ENCODE measurements at places on chromosomes 2 and 18.

GRCh38 chr2:234098681-234099080, 48.2 kb downstream of the SPP2 start:
- no peak for DNase-seq

- DNase-seq = no peak
Observed at GRCh38 chr18:32930695-32931301, 158.0 kb upstream of the KLHL14 start.

- DNase-seq = no peak
Observed at GRCh38 chr2:149393614-149394013, 63.2 kb downstream of the LYPD6 start.

DNA sequence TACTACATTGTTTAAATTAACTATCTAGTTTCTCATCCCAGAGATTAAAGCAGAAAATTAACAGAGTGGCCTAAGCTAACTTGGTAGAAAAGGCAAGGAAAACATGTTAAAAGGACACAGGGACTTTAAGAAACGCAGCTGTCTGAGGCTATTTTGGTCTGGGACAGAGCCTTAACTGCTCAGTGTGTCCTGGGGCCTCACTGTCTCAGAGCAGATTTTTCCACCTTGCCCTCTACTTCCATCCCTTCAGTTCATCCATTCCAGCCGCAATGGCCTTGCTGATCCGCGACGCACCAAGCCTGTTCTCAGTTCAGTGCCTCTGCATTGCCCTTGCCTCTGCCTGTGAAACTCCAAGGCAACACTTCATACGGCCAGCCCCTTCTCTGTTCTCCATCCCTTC, 114.9 kb upstream of the OSR1 start:
- no peak for DNase-seq

GRCh38 chr2:217116610-217117009, 256.7 kb upstream of the TNP1 start:
- DNase-seq = no peak

DNA sequence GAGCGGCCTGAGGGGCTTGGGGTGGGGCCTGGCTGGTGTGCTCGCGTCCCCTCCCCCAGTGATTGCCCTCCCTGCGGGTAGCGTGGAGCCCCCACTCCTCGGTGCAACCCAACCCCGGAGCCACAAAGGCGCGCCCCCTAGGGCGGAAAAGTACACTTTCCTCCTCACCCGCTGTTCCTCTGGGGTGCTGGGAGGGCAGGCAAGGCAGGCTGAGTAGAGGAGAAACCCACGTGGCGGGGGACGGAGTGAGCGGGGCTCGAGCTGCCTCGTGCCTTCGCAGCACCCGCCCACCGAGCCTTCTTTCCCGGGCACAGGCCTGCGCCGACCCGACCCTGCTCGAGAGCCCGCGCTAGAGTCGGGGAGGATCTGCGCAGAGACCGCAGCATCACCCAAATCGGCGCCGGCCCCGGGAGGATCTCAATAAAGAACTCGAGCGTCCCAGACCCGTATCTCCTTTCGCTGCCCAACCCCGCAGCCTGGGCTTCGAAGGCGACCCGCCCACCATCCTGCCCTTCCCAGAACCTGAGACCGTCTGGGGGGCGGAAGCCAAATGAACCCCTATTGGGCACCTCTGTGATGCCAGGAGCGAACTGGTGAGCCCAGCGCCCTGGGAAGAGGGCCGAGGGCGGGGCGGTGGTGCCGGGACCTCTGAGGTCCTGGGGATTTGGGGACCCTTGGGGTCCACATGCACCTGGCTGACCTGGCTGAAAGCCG, 1.5 kb downstream of the UCN start:
- peak; percentile 13 for DNase-seq

- no peak for DNase-seq
Observed at GRCh38 chr2:237062585-237062984, 23.1 kb upstream of the COPS8 start.

DNA sequence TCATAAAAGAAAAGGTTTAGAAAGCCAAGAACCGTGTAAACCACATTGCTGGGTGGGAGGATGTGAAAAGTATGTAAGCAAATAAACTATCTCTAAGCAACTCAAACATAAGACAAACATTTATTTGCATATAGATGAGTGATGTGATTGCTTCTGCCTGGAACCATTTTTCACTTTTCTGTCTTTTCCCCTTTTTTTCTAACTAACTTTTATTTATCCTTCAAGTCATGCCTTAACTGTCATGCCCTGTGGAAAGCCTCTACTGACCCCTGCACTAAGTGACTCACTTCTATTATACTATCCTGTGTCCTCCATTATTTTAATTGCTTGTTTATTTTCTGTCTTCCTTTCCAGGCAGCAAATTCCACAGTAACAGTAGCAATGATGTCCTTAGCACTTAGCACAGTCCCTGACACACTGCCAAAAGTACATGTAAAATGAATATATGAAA, 87.5 kb upstream of the CTAGE1 start:
- DNase-seq = no peak

GRCh38 chr2:157684940-157685466, 56.3 kb upstream of the ACVR1C start:
- no peak for DNase-seq

GRCh38 chr2:220703279-220703678, 868.8 kb downstream of the EPHA4 start:
- no peak for DNase-seq

DNA sequence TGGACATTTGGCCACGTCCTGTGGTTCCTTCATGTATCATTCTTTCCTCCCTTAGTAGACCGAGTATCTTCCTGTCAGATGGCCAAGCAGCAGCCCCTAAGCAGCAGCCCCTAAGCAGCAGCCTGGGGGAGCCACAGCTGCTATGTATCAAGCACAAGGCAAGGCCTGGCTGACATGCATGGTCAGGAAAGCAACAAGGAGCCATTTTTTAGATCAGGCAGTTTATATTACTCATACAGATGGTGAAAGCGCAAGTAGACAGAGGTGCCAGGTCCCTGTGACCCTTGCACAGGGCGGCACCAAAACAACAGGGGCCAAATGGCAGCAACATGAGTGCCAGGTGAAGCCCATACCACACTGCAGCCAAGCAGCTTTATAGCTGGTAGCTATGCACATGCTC, 22.1 kb downstream of the CHCHD5 start:
- no peak for DNase-seq

DNA sequence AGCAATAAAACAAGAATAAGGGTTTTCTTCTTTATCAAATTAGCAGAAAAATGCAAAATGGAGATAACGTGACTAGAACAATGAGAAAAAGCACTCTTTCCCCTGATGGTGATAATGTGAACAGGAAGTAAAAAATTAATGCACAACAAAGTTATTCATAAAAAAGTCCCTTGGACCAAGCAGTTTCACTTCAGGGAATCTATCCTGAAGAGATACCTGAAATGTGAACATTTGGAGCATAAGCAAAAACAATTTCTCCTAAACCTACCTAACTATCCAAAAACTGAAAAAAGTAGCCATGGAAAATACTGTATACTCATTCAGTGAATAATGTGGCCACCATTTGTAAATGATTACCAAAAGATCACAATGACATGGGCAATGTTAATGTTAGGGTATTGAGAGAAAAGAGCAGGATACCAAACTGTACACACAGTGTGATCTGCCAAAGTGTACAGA, 48.7 kb downstream of the TRIP12 start:
- no peak for DNase-seq

GRCh38 chr2:122191331-122191730, 435.9 kb downstream of the TSN start:
- no peak for DNase-seq

DNA sequence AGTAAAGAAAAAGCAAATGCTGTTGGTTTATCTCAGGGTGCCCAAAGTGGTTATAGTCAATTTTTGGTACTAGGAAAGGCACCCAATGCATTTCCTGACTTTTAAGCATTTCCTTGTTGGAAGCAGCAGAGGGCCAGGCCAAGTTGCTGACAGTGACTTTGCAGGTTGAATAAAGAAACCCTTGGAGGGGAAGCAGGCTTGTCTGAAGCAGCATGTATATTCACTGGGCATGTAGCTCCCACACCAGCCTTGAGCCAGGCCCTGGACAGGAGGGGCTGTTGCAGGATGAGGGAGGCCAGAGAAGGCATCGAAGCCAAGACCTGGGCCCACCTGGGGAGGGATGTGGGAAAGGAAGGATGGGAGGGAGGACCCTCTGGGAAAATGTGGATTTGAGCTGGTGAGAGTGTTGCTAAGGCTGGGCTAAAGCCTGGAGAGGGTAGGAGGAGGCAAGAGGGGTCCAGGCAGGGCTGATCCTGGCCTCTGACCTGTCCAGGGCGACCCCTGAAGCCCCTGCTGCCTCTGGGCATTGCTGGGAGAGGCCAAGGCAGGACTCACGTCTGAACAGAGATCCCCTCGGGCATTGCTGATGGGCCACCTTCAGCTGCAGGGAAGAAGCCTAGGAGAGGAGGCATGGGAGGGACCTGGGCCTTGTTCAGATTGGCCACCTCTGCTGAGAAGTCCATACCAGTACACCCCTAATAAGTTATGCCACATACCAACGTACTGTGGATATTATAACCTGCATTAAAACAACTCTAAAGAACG, 79.6 kb downstream of the STPG4 start:
- DNase-seq = no peak

DNA sequence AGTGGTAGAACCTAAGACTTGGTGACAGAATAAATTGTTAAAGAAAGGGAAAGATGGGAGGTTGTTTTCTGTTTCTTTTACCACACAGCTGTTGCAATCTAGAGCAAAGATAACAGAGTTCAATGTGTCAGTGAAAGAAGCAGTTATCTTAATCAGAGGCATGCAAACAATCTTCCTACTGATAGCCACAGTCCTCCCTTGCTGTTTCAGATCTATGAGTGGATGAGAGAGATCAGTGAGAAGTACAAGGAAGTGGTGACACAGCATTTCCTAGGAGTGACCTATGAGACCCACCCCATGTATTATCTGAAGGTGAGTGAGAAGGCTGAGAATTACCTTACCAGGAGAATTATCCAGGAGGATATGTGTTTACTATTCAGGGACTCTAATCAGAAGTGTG, 15.9 kb downstream of the CPO start:
- DNase-seq = no peak

DNA sequence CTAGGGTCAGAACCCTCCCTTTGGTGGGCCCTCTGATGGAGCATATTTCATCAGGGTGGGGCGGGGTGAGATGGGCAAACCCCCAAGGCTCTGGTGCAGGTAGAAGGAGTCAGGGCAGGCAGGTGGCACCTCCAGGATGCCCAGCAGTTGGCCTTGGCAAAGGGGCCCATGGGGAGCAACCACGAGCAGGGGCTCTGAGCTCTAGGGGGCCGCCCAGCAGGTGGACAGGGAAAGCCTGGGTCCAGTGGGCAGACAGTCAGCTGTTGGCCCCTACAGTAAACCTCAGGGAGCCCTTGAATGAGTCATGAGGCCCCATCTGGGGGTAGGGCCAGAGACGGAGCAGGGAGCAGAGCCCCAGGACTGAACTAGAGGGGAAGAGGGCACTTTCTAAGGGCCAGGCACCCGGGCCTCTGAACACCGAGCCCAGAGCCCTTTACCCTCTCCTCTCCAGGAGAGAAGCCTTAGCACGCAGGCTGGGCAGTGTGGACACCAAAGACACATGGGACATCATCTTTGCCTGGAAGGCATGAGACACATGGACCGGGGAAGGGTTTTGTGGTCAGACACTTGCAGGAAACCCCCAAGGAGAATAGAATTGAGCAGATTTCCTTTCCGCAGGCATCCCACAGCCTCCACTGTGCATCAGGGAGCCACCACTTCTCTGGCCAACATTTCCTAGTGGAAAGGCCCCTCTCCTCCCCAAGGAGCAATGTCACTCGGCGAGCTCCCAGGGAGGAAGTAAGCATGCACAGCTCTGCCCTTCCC, 257.3 kb downstream of the GLI2 start:
- DNase-seq = no peak

- DNase-seq = no peak
Observed at GRCh38 chr18:12564861-12565260, 93.0 kb downstream of the SPIRE1 start.

DNA sequence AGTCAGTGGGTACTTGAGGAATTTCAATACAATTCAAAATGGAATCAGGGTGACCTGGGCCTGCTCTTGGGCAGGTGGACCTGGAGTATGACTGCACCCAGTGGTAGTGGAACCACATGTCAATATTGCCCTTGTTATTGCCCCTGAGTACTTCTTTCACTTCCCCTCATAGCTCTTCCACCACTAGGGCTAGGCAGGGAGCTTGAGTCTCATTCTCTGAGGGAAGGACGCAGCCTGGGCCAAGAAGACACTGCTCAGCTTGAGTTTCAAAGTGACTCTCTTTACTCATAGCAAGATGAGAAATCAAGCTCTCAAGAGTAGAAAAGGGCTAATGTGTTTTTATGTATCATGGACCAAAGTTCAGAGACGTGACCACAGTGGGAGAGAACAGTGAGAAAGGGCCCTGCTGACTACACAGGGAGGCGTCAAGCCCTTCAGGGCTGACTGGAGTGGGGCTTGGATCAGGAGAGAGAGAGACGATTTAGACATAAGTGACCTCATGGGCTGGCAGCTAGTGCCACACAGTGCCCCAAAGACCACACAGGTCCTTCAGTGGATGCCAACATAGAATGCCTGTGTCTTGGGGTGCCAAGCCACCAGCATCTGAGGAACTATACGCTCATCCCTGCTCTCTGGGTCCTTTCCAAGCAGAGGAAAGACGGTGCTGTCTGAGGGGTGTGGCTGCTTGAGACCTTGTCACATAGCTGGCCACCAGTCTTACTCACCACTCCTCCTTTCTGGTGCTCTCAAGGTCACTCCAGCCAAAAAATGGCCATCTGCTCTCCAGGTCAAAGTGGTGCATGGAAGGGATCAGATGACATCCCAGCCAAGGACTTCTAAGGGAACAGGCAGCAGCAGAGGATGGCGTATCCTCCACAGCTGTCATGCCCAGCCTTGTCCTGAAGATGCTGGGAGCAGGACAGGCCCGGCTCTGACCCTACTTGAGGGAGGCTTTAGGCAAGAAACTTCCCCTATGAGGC, 13.0 kb downstream of the PTMA start:
- DNase-seq = no peak

DNA sequence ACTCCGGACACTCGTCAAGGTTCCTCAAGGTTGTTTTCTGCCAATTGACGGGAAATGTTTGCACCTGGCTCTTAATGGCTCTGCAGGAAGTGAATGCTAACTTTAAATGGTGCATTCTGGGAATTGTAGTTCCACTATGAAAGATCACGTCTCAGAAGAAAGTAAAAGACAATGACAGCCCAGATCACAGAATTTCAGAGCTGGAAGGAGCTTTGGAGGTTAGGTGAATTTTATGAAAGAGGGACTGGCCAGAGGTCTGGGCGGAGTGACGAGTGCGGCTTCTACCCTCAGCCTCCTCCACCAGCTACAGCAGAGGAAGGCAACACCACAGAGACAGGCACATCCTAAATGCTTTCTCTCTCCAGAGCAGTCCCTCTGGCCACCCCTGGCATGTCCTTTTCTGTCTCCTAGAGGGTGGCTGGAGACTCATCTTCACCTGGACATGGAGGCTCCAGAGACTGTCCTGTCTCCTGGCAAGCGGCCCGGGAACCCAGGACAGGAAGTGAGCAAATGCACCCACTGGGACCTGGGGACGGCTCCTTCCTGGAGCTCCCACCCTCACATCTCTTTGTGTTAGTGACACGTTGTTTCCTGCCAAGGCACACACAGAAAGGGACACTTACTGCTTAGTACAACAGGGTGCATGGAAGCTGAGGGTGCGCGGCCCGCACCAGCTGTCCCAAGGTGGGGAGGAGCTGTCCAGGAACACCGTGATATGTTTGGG, 19.4 kb downstream of the THAP4 start:
- DNase-seq = no peak

All from activated CD8-positive, alpha-beta memory T cell treated with anti-CD3 and anti-CD28 coated beads for 48 hours (primary cell).